ENCODE measurements at places on chromosomes 5 and 9.

GRCh38 chr9:13279284-13280141, at the start of gene MPDZ:
Gene MPDZ, minus strand, starts transcription at chr9:13279692. Its CDS starts 29,377 bp downstream, at chr9:13250315.
- peak; percentile 69 for DNase-seq

- peak; percentile 26 for DNase-seq
These were observed 20.2 kb downstream of the SLC22A5 start for GRCh38 chr5:132389585-132390286.

DNA sequence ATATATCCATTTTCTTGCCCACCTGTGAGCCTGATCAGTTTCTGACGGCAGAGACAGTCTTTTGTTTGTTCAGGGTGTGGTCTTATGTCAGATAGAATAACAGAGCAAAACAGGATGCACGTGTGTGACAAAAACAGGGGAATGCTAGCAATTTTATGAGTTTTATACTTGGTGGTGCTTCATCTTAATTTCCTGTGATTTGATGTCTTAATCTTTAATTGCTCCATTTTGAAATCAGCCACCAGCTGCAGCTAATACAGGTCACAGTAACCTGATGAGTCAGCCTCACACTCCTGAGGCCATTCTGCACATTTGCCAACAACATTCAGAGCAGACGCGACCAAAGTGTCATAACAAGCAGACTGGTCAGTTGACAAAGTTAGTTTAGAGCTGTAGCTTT, 42.3 kb upstream of the JMY start:
- no peak for DNase-seq

DNA sequence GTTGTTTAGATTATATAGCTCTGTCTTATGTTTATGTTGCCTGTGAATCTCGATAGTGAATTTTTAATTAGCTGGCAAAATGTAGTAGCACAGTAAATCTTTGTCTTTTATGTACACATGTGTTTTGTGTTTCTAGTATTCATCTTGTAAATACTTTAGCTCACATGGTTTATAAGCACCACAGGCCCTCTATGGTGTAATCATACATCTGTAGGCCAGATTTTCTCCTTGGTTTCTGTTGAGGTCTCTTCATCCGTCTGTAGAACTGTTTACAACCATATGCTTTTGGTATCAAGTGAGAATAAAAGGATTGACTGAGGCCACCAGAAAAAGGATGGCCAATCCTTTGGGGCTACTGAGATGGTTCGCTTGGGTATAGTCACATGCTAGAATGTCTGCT, 45.0 kb downstream of the PRR16 start:
- DNase-seq: no peak

- no peak for DNase-seq
These were observed 20.0 kb downstream of the ZNF366 start for GRCh38 chr5:72487177-72487576.

DNA sequence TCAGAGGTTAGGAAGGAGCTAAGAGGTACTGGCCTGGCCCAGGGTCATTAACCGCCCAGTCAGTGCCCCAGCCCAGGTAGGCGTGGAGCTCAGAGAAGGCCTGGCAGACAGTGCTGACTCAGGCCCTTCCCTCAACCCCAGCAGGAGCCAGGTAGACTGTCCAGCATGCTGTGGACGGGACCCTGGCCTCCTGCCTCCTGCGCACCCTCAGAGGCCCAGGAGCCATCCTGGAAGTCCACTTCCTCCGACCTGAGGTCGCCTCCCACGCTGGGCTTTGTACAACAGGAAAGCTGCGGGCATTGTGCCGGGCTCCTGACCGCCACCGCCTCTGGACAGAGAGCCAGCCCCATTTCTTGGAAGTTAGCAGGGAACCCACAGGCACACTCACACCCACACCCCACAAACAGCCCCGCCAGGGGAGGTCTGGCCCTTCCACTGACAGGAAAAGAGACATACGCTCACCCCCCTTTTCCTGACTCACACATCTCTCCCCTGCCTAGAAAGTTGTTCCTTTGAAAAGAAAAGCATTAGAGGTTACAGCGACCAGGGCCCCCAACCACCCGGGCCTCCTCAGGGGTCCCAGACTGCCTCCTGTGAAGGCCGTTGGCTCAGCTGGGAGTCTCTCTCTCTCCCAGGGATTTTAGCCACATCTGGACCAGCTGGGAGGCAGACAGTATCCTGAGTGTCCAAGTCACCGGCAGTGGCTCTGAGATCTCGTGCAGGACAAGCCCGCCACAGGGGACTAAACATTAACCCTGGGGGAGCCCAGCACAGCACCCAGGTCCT, 7.7 kb downstream of the RALGDS start:
- no peak for DNase-seq

DNA sequence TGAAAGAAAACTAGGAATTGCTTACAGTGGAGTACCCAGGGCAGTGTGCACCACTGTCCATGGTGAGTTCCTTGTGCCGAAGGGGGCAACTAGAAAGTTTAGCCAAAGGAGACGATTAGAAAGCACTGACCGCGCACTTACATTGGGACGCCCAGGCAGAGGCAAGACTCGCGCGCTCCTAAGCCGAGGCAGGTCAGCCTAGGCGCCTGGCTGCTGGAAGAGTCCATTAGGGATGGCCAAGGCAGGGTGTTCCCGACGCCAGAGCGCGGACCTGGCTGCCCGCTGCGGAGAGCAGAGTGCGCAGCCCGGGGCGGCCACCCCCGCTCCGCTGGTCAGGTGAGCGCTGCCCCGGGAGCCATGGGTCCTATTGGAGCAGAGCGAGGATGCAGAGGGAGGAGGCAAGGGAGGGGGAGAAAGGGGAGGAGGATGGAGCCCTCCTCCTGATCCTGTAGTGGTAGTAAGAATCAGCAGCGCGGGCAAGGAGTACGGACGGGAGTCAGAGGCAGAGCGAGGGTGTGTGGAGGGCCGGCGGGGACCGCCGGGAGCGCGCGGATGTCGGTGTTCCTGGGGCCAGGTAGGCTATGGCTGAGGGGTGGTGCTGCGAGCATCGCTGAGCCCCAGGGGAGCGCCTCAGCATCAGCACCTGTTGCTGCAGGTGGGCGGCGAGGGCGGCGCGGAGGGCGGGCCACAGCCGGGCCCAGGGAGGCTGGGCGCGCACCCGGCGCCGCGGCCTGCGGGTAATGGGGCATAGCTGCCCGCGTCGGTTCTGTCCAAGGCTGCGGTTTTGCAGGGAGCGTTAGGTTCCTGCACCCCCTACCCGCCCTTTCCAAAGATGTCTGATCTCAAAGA, at the start of gene ADGRV1:
ADGRV1 (plus strand) TSS at position 454 of the 849 bp plus-strand sequence; CDS start at position 553, 99 bp downstream.
- peak; percentile 30 for DNase-seq

DNA sequence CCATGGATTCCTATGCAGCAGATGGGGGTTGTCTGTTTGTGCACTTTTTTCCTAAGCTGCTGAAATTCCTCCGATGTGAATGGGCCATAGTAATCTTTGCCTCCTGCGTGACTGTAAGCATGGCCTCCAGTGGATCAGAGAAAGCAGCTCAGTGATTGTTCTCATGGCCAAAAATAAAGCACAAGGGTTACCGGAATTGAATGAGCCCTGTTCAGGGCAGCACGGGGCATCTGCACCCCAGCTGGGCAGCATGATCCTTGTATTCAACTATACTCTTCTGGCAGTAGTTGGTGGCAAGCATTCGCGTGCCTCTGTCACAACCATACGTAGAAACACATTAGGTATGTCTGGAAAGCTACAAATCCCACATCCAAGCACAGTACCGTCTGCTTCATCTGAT, 193.9 kb downstream of the RORB start:
- no peak for DNase-seq

- DNase-seq: no peak
These were observed 466.4 kb upstream of the SMC2 start for GRCh38 chr9:103627731-103628130.

DNA sequence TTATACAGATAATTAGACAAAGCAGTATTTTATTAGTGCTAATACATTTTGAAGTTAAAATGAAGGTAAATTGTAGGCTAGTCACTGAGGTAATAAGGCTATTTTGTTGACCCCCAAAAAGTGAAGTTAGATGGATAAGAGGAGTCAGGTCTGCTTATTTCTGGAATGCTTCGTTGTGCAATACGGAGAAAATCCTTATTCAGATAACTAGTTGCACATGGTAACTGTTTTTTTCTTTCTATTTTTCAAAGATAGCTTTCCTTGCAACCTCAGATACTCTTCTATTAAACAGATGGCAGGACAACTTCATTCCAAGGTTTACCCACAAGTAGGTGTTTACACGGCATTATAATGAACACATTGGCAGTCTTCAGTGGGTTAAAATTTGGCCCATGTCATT, 101.1 kb downstream of the TMEM174 start:
- DNase-seq: no peak

DNA sequence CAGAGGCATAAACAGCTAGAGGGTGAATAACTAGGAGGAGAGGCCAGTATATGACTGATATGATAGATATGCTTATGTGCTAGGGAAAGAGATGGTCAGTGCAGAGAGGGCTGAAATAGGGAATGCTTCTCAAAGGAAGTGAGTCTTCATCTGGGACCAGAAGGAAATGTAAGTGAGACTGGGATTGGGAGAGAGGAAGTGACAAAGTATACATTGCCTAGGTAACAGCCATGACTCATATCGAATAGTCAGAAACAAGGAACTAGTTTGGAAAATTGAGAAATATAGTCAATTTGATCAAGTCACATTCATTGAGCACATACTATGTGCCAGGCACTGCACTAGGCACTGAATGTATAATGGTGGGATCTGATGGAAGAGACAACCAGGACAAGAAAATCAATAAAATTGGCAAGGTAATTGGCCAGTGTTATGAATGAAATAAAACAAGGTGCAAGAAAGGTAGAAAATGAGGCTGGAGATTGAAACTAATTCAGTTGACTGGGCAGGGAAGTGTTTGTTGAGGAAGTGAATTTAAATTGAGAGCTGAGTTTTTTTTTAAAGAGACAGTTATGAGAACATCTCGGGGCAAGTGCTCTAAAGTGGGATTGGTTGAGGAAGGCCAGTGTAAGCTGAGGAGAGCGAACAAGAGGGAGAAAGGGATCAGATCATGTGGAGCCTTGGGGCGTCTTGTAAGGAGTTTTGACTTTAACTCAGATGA, 4.3 kb downstream of the ERAP2 start:
- DNase-seq: no peak

DNA sequence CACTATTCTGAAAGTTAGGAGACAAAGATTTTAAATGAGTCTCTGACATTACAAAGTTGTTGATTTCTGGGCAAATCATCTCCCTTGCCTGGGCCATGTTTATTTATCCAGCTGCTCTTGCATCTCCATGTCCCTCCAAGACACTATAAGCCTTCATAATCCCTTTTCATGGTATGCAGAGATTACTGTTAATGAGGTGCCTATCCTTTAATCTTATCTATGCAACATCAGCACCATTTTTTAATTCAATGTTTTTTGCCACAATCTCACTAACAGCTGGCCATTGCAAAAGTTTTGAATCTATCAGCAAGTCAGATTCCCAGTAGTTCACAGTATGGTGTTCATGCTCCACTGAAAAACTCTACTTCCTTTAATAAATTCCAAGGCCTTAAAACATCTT, 108.5 kb upstream of the PTPRD start:
- DNase-seq: no peak

- DNase-seq: no peak
These were observed 50.4 kb upstream of the MVB12B start for GRCh38 chr9:126276056-126276728.

DNA sequence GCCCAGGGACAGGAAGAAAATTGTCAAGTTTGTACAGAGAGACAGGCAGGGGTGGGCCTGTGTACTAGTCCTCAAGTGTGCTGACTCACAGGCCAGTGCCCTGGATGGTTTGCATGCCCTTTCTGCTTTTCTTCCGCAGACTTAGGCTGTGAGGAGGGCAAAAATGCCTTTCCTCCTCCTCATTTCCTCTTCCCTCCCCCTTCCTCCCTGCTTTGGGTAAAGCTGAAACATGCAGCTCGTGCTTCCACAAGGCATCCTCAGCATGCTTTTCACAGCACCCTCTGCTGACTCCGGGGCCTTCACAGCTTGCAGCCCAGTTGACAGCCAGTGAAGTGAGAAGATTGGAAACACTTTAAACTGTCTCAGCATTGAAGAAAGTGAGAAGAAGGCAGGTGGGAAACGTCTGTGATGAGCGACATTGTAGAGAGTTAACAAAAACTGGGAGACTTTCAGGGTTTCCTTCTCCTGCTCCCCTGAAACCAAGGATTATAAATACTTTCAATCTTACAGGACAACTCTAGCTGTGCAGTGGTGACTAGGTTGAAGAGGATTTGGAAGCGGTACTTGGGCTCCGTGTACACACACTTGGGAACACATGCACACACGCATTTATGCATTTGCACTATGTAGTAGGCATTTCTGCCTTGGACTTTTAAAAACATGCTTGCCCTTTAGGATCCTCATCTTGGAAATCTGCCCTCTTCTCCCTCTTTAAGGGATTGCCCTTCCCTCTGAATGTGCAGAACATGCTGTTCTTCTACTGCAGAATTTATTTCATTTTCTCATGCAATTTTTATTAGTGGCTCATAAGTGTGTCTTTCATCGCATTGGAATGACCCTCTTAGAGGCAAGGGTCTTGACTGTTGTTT, 138.8 kb downstream of the GRIA1 start:
- DNase-seq: no peak

DNA sequence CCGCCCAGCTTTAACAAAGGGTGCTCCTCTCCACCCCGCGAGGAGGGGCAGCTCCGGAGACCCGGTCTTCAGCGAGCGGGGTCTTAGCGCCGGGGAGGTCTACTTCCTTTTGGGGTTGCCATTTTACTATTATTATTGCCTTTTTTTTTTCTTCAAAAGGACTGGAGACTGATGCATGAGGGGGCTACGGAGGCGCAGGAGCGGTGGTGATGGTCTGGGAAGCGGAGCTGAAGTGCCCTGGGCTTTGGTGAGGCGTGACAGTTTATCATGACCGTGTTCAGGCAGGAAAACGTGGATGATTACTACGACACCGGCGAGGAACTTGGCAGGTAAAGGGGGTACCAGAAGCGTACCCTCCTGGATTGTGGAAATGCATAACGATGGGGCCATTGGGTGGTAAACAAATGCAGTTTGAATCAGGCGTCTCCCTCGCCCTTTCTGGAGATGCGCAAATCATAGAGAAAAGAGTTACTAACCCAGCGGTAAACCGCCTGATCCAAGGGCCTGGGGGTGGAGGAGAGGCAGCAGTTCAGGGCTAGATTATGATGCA, 1.2 kb downstream of the DAPK1 start:
- peak; percentile 33 for DNase-seq

GRCh38 chr5:86175224-86175623, 442.5 kb upstream of the COX7C start:
- DNase-seq: peak; percentile 5

DNA sequence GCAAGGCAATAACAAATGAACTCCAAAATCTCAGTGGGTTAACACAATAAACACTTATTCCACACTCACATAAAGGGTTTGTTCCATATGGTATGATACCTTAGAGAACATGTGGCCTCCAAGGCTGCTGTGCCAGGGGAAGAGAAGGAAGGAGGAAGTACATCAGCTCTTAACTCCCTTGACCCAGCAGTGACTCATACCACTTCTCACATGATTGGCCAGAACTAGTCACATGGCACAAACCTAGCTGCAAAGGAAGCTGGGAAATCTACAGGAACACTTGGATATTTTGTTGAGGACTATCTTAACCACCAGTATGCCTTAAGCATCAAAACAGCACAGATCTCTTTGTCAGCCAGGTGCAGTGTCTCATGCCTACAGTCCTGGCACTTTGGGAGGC, 99.3 kb downstream of the SLIT3 start:
- no peak for DNase-seq

DNA sequence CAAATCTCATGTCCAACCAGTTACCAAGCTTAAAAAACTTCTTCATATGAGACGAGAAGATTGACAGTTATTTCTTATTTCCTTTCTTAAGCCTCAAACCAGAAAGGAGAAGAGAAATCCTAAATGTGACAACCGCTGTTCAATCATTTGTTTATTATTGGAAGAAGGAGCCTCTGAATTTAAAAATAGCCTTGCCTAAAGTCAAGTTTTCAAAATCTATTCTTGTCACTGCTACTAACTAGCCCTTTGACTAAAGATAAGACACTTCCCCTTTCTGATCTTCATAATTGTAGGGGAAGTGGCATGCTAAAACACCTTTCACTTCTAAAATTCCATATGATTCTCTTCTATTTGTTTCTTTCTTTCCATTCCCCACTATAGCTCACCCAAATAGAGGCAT, 106.2 kb upstream of the EMB start:
- no peak for DNase-seq
